SW 1271 (cell line): ENCODE measurements at places on chromosomes 11 and 22.

DNA sequence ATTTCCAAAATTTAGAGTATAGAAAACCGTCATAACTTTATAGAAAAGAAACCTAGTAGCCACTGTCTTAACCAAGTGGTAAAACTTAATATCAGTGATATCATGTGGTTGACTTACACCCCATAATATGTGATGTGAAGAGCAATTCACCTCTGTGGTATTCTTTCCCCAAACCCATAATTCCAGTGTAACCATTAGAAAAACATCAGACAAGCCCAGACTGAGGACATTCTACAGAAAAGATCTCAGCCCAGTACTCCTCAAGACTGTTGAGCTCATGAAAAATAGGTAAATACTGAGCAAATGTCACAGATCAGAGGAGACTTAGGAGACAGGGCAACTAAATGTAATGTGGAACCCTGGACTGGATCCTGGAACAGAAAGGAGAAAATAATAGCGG lies 134.6 kb downstream of the PGR start:
- DNase-seq, result no peak

- no peak for DNase-seq
Measured at GRCh38 chr11:76788661-76789442, 5.7 kb downstream of the TSKU start.

- DNase-seq, result no peak
Measured at GRCh38 chr22:37643225-37643847, 3.9 kb downstream of the SH3BP1 start.

- no peak for DNase-seq
Measured at GRCh38 chr11:110198031-110198729, 98.2 kb downstream of the RDX start.

- DNase-seq, result no peak
Measured at GRCh38 chr11:64384981-64385944, 26.3 kb downstream of the RPS6KA4 start.
